Right renal cortex interstitium (tissue), 3 donors: ENCODE measurements at places on chromosomes 6 and 20. TPM values are rescaled to one million over a fixed set of nuclear protein-coding genes. Genes with fewer than 3 reads are reported as not detected.

DNA sequence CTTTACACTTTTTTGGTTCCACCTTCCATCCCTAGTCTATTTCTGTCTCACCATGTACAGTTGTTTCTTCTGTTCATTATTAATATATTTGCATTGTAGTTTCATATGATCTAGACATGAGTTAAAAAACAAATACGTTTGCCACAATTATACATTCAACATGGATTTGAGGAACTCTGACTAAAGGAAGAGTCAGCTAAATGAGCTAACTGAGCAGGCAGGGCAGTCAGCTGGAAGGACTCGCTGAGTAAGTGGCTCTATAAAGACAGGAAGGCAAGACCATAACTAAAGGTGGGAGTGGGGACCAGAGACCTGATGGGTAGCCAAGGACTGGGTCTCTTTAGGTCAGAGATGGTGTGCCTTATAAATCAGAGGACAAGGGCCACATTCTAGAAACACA lies 26.3 kb downstream of the TMX4 start:
- DNase-seq = no peak

PHACTR1 gene
- 12.4 TPM for polyA plus RNA-seq

DNA sequence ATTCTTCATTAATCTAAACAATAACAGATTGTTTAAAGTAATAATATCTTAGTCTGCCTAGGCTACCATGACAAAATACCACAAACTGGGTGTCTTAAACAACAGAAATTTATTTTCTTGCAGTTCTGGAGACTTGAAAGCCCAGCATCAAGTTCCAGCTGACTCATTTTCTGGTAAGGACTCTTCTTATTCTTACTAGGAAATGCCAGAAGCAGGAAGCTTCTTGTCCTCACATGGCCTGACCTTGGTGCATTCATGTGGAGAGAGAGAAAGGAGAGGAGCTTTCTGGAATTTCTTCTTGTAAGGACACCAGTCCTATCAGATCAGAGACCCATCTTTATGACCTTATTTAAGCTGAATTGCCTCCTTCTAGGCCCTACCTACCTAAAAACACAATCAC lies 110.5 kb downstream of the ANKRD60 start:
- DNase-seq = no peak

ULBP2 gene
- 0.87 TPM for polyA plus RNA-seq

DNA sequence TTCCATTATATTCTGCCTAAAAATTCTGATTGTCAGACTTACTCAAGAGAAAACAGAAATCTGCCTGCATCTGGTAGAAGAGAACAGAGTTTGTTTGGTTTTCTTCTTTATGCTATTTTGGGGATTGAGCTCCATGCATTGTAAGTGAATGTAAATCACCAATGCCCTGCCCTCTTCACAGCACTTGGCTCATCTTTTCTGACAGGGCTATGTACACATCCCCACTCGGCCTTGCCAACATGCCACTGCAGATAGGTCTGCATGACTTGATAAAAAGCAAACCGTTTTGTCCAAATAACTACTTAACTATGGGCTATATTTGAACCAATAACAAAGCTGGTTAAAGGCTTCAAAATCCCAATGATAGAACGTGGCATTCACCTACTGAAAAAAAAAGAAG lies 117.7 kb downstream of the IBTK start:
- DNase-seq = no peak

GRCh38 chr6:78476561-78476960 lies 390.8 kb upstream of the IRAK1BP1 start:
- DNase-seq = no peak

LTB gene
- 0.89 TPM for polyA plus RNA-seq

MTFR2 gene
- polyA plus RNA-seq = 2.4 TPM

PTPRT gene
- 1.4 TPM for polyA plus RNA-seq

GRCh38 chr6:25174678-25175077 lies 104.5 kb upstream of the CARMIL1 start:
- DNase-seq = no peak

- DNase-seq = no peak
Measured at GRCh38 chr6:149082320-149082719, 235.2 kb upstream of the TAB2 start.

PSMB8 gene
- 27.8 TPM for polyA plus RNA-seq

DNA sequence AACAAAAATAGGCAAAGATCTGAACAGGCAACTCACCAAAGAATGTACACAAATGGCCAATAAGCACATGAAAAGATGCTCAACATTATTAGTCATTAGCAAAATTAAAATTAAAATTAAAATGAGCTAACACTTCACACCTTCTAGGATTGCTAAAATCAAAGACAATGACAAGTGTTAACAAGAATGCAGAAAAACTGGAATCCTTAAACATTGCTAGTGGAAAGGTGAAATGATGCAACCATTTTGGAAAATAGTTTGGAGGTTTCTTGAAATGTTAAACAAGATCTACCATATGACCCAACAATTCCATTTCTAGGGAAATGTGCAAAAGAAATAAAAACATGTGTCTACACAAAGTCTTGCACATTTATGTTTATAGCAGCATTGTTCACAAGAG lies 75.5 kb upstream of the DST start:
- DNase-seq = no peak

GRCh38 chr6:33592595-33593413 lies 12.7 kb upstream of the BAK1 start:
- DNase-seq = no peak

DNA sequence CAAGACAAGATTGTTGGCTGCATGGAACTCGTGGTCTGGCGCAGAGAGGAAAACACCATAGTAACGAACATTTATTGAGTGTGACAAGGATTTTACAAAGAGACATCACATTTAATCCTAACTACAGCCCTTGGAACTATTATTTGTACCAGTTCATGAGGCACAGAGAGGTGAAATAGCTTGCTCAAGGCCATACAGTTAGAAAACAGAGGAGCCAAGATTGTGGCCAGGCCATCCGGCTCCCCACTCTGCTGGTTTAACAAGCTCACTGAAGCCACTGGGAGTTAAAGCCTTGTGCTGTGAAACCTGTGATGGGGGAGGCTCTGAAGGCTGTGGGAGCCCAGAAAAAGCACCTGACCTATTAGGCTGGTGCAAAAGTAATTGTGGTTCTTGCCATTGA lies 74.9 kb upstream of the ZNFX1 start:
- no peak for DNase-seq

CAPN11 gene
- polyA plus RNA-seq = 0.17 TPM

DNA sequence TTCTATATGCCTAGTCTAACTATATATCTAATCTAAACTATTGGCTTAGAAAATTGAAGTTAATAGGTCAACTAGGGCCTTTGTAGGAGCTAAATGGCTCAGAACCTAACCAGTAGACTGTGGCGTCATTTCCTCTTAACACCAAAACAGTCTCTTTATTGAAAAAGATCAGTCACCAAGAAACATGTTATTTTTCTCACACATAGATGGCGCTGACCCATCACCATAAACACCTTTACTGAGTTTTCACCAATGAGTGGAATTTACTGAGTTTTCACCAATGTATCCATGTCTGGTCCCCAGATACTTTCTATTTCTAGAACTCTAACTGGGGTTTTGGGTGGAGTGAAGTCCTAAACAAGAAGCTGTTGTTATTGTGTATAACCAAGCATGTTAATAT lies 636.0 kb downstream of the BCKDHB start:
- no peak for DNase-seq

GRCh38 chr6:157552081-157552747 lies 171.2 kb downstream of the ZDHHC14 start:
- no peak for DNase-seq

- no peak for DNase-seq
Measured at GRCh38 chr20:19253916-19254820, 41.7 kb downstream of the SLC24A3 start.

DNA sequence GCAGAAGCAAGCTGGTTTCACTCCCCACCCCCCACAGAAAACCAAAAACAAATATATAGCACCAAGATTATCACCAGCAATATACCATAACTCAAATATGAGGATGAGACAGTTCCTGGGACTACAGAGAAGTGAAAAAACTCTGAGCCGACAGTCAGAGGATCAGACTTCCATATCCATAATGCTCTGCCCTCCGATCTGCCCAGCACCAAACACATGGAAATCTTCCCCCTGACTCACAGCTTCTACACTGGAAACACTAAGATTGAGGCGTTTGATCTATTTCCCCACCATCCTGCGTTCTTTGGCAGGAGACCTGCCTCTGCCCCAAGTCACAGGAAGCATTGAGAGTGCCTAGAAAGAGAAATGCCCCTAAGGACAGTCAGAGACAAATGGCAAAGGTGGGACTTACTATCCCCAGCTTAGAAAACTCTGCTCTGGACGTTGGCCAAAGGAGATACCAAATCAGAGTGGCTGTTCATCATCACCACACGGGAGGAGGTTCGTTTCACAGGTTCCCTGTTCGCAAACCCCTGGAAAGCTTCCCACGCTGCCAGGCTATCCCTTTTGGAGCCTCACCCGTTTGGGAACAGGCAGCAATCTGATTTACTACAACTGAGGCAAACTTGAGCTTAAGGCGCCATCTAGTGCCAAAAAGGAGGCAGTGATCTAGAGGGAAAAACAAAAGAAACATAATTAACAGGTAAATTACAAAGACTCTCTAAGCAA lies 48.7 kb upstream of the SRSF6 start:
- DNase-seq = no peak

ZSCAN9 gene
- polyA plus RNA-seq = 34.2 TPM

CST3 gene
- polyA plus RNA-seq = 116 TPM

- no peak for DNase-seq
Measured at GRCh38 chr6:15232836-15233510, 12.9 kb upstream of the JARID2 start.

DNA sequence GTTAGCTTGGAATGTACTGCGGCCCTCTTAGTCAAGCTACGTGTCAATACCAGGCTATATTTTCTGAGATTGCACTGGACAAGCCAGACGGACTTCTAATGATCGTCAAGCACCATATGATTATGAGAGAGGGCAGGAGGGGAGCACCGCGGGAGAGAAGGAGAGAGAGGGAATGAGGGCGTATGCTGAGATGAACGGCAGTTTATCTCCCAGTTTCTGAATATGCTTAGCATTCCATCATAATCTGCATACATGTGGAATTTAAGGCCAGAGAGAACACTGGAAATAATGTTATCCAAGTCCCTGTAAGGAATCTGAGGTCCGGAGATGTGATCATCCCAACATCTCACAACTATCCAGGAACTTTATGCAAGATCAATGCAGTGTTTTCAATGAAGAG lies 60.2 kb downstream of the BFSP1 start:
- no peak for DNase-seq

DNA sequence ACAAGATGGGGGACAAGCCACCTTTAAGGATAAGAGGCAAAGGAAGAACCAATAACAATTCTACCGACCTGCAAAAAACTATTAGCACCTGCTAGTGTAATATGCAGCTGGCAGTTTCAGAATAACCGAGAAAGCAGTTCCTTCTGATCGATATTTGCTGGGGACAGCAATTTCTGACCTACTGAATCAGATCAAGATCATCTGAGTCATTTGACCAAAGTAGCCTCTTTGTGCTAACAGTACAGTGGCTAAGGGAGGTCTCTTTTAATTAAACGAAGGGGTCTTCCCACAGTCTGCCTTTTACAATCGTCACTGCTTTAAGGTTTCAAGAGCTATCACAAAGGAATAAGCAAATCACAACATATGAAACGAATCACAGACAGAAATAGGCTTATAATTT lies 318.9 kb downstream of the BTBD9 start:
- DNase-seq = no peak

SLC35D3 gene
- polyA plus RNA-seq = not detected

GRCh38 chr20:22496817-22497216 lies 87.6 kb downstream of the FOXA2 start:
- DNase-seq = no peak

ELOVL4 gene
- 3.2 TPM for polyA plus RNA-seq

GRCh38 chr6:11224252-11224965 lies 8.1 kb downstream of the NEDD9 start:
- DNase-seq = no peak

SSR1 gene
- 141 TPM for polyA plus RNA-seq

ATP6V1G2 gene
- polyA plus RNA-seq = 7.5 TPM

DNA sequence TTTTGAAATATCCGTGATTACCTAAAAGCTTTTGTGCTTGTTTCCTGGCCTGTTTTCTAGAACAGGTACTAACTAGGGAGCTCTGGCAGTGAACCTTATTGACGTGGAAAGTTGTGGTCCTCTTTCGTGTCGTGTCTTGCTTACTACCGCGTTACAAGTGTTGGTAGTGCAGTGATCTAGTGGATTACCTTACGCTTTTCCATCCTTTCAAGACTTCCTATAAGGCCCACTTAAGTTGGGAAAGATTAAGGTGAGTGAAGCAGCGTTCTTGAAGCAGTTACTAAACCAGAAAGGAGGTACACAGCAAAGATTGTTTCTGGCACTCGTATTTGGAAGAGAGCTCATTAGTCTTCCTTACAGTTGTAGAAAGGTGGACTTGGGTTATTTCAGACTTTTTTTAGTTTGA lies 1.9 kb downstream of the PNRC1 start:
- DNase-seq = no peak

TBXT gene
- not detected for polyA plus RNA-seq

HRH3 gene
- 0.04 TPM for polyA plus RNA-seq

DNA sequence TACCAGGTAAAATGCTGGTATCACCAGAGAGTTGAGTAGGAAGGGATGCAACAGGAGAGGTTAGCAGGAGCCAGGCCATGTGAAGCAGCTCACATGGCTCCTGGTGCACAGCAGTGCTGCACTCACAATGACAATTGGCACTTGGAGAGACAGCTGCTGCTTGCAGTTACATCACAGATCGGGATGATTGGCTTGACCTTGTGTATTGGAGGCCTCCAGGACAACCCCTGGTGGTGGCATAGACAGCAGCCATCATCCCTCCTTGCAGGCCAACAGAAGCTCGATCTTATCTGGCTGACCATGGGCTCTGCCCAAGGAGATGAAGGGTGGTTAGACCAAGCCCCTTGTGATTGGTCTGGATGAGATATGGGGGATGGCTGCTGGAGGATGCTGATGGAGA lies 73.0 kb downstream of the EYA2 start:
- DNase-seq = no peak

CNBD2 gene
- 0.79 TPM for polyA plus RNA-seq

- no peak for DNase-seq
Measured at GRCh38 chr6:159716247-159717096, 10.8 kb upstream of the WTAP start.

GRCh38 chr6:20882014-20882413 lies 347.8 kb downstream of the CDKAL1 start:
- no peak for DNase-seq

DNA sequence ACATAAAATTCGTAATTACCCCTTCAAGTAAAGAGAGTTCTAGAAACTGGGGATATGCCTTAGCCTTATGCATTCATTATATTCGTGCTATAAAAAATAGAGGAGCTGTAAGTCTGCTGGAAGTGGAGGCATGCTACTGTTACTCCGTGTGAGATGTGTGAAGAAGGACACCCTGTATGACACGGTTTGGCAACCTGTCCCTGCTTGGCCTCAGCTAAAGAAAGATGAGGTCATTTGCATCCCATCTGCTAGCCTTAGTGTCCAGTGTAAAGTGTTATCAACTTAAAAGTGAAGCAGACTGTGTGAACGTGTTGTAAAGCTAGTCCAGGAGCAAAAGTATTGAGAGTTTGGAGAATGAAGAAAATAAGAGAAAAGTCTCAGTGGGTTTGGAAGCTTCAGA lies 135.1 kb upstream of the RAB32 start:
- no peak for DNase-seq

- DNase-seq = no peak
Measured at GRCh38 chr6:152977556-152977955, 5.3 kb downstream of the FBXO5 start.

NRSN1 gene
- polyA plus RNA-seq = 0.15 TPM
